ENCODE measurements at places on chromosomes 3 and 15. TPM values are rescaled to one million over a fixed set of nuclear protein-coding genes. Genes with fewer than 3 reads are reported as not detected.
A peak's percentile ranks its signal among the peaks of the same experiment; 100 is the strongest.

GRCh38 chr3:37607604-37608003 lies 254.1 kb upstream of the CTDSPL start:
- no peak for DNase-seq

- no peak for DNase-seq
Measured at GRCh38 chr15:69081310-69082004, 67.0 kb downstream of the NOX5 start.

DNA sequence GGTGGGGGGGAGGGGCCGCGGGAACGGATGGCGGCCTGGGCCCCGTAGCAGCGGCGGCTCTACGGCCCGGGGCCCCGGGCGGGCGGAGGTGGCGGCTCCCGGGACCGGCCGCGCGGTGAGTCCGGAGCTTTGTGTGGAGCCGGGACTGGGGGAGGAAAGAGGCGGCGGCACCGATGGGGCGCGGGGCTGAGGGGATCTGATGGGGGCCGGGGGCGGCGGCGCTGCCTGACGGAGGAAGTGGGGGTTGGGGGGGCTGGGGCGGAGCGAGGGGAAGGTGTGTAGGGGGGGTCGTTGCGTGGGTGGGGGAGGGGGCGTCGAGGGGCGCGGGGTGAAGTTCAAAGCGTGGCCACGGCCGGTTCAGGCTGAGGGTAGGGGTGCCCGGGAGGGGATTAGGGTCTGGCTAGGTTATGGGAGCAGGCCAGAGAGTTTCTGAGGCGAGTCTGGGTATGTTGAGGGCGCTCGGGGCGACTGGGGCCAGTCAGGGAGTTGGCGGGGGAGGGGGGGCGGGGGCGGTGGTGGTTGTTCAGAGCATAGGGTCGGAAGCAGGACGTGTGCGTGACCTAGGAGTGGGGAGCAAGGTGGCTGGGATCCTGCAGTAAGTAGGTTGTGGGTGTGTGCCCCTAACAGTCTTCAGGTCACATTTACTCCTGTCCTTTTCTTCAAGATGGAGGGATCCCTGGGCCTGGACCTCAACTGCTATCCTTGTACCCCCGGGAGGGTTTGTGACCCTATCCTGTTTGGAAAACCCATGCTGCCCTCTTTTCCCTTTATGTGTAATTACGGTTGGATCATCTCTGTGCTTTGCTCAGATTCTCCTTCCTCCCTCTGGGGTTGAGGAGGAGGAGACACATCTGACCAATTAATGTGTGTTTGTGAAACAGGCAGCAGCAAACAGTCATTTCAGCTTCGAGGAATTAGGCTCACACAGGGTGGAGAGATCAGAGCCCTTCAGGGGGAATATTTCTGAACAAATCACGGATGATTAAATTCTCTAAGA lies 644 bp downstream of the ZNF609 start:
- peak; percentile 33 for DNase-seq

DNA sequence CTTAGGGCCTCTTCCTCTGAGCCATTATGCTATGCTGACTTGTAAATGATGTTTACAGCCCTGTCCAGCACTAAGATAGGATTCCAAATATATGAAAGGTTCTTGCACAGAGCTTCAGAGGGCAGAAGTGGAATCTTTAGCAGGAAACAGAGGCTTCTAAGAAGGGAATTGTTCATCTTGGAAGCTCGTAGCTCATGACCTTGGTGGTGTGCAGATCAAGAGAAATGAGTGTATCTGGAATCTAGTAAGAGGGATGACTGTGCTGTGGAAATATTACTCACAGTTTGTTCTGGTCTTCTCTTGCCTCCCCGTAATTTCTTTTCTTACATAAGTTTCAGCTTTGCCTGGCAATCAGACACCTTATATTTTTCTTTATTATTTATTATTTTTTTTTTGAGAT lies 175.8 kb downstream of the SPATA16 start:
- no peak for DNase-seq

DNA sequence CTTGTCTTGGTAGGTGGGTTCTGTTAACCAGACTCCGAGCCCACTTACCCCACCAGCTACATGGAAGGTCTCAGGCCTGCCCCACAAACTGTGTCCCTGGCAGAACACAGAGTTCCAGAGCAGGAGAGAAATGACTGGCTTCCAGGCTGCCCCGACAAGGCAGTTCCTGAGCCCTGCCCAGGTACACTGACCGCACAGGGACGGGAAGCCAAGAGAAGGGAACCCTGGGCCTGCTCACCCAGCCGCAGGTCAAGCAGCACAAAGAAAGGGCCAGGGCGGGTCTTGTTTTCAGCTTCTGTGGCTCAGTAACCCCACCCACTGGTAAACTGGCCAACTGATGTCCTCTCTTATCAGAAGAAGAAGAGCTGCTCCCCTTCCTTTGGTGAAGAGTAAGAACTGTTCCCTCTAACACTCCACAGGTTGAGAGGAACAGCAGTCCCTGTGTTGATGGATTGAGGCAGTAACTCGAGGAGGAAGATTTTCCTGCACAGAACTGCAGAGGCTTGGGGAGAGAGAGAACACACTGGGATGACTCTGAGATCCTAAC lies 68.4 kb downstream of the CRTC3 start:
- peak; percentile 47 for DNase-seq

DNA sequence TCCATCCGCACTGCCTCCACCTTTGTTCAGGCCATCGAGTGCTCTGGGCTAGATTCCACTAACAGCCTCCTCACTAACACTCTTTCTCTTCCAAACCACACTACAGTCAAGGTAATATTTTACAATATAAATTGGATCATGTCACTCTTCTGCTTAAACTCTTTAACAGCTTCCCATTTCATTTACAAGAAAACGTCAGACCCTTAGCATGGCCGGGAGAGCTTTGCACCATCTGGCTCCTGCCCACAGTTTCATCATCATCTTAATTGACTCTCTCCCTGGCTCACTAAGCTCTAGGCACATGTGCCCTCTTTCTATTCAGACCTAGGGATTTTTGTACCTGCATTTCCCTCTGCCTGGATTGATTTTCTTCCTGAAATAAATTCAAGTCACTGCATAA lies 354.7 kb downstream of the FGF12 start:
- DNase-seq, result no peak

Gene CHRM5
- not detected for total RNA-seq

Gene CAND2
- total RNA-seq, result 0.15 TPM

Gene ECE2
- not detected for total RNA-seq

Gene C15orf62
- 1.2 TPM for total RNA-seq

Gene TFG
- total RNA-seq, result 56.5 TPM

Data from activated CD4-positive, alpha-beta memory T cell treated with anti-CD3 and anti-CD28 coated beads, Interleukin-2, amount 10 ng/mL, durations not matched to agents 7 days and 5 days (primary cell).